RPMI8226 (cell line): ENCODE measurements at places on chromosomes 1 and 21.

GRCh38 chr1:10347109-10347508 is 51.8 kb upstream of the PGD start:
- no peak for DNase-seq

DNA sequence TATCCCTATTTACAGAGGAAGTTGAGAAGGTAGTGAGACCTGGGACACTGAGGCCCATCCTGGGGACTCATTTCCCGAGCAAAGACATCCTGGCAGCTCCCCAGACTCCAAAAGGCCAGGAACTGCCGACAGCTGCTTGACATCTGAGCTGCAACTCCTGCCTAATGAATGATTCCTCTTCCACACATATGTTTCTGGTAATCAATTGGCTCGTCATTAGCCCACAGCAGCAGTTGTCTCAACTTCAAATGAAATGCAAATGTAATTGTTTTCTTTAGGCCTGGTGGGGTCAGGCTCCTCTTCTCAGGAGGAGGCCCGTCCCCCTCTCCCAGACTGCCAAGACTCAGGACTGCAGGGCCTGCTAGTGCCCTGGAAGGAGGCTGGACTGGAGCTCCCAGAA is 61.8 kb upstream of the DISP3 start:
- DNase-seq = no peak

DNA sequence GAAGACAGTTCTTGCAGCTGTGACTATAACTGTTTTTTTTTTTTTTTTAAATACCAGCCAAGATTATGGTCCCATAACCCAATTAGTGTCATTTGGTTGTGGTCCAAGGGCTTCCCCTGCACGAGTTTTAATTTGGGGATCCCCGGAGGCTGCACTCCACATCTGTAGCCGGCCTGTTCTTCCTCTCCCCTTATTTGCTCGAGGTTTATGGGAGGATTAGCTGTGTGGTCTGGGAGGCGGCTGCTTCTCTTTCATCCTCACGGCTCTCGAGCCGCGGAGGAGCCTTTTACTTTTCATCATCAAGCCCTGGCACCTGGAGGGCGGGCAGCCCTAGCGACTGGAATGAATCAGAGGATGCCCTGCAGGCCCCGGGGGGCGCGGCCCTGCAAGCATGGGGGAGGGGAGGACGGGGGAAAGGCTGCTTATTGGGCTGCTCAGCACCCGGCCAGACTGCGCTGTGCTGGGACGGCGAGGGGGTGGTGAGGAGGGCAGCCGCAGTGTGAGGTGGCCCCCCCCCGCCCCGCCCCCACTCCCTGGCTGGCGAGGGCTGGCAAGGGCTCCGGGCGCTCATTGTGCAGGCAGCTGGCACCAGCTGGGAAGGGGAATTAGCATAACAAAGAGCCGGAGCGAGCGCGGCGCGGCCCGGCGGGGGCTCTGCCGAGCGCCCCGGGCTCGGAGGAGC is 18.5 kb downstream of the SERTAD4 start:
- DNase-seq = peak; percentile 24

DNA sequence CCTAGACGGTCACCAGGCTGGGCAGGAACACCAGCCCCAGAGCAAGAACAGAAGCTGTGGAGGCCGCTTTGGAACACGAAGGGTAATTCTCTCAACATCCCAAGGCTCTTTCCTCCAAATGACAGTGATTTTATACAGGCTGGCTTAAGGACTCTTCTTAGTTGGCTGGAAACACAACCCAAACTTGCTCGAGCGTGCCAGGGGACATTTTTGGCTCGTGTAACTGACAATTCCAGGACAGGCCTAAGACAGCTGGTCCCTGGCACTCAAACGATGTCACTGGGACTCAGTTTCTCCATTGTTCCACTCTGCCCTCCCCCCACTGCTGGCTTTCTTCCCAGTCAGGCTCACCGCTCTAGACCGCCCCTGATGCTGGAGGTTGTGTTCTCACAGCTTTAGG is 164.7 kb downstream of the NPHP4 start:
- DNase-seq = no peak

DNA sequence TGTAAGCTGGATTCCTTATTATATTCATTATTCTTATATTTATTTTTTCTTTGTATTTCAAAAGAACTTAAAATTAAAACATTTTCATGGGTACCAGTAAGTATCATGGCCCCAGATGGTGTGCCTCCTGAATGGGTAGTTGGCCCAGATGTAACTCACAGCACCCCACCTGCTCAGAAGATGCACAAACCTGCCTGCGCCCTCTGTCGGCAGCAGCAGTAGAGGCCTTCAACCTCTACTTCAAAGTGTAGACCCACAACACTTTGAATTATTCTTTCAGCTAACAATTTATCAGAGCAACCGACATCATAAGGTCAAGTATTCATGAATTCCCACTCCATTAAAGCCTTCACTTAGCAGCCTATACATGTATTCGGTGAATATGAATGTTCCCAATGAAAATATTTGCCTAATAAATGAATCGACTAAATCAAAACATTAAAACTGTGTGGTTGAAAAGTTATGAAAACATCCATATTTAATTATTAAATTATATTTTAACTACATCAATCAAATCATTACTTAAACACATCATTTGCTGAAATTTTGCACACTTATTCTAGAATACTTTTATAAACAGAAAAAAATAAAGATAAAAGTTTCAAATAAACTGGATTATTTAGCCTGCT is 25.4 kb downstream of the PIGM start:
- DNase-seq = peak; percentile 89

- DNase-seq = no peak
These were observed 26.5 kb downstream of the TMCO1 start for GRCh38 chr1:165742194-165742593.

GRCh38 chr1:177119311-177119710 is 45.2 kb downstream of the ASTN1 start:
- no peak for DNase-seq

DNA sequence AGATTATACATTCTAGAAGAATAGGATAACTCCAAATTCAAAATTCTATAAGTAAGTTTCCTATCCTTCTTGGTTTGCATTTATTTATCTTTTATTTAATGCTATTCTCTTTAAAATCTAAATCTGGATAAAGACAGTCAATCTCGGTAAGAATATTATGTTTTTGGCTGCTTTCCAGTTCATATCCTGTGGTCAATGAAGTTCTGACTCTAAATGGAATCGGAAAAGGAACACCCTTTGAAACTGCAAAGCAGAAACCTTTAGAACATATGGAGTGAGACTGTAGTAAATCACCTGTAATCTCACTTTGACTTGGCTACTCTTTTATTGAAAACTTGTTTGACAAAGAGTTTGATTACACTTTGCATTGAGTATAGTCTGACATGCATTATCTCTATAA is 85.2 kb downstream of the KIFAP3 start:
- no peak for DNase-seq

DNA sequence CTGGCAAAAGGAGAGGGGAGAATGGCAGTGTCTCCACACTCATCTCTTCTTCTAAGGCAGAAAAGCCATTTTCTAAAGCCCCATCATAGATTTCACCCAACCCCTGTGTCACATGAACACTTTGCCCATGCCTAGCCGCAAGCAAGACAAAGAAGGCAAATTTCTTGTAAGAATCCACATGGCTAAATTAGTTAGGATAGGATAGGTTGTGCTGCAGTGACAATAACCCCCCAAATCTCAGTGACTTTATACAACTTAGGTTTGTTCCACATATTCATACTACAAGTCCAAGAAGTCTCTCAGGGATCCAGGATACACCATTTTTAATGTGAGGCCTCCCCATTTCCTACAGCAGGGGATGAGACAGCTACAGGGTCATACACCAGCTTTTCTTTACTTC is 40.8 kb downstream of the MIS18A start:
- no peak for DNase-seq

GRCh38 chr1:75582725-75583261 is 28.1 kb downstream of the SLC44A5 start:
- DNase-seq = no peak

- no peak for DNase-seq
These were observed 104.5 kb upstream of the COL6A1 start for GRCh38 chr21:45877171-45877438.

DNA sequence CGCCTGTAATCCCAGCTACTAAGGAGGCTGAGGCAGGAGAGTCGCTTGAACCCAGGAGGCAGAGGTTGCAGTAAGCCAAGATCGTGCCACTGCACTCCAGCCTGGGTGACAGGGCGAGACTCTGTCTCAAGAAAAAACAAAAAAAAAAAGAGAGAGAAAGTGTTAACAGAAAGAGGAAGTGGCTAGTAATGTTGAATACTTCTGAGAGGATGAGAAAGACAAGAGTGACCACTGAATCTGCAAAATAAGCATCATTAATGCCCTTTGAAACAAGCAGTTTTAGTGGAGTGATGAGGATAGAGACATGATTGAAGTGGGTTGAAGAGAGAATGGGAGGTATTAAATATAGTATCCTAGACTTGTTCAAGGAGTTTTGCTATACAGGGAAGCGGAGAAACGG is 11.7 kb downstream of the MPZ start:
- peak; percentile 59 for DNase-seq

- DNase-seq = peak; percentile 14
These were observed 1.0 kb downstream of the TMEM201 start for GRCh38 chr1:9589719-9590157.
